AML-193 (cell line): ENCODE measurements at places on chromosomes 11 and 22.

DNA sequence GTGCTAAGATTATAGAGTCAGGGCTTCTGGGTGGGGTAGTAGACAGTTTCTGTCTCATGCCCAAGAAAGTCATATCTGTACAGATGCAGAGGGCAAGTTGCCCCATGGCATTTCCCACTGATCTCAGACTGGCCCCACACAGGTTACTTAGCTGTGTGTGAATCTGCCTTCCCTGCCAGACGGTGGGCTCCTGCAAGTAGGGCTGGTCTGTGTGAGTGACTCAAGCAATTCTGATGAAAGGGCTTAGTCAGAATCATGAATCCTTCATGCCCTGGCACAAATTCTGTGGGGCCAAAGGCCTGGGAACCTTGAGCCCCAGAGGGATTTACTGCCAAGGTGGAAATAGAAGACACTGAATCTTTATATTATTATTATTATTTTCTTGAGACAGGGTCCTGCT lies 30.4 kb downstream of the USH1C start:
- no peak for DNase-seq

DNA sequence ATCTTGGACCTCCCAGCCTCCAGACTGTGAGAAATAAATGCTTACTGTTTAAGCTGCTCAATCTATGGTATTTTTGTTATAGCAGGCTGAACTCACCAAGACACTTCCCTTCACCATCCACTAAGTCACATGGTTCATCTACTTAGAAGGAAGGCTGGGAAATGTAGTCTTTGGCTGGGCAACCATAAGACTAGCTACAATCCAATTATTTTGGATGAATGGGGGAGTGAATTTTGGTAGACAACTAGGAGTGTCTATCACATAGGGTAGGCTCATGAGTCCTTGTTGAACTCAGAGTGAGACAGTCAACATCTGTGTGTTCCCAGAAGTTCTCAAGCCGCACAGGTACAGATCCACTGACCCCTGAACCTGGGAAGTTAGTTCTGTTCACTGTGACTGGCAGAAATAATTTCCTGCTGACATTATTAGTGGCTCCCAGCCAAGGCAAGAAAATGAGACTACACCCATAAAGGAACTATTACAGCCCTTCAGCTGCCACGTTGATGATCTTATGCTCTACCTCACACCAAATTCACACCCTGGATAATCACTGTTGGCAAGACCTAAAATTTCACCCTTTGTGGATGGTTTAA lies 3.1 kb upstream of the SLC35C1 start:
- peak; percentile 35 for DNase-seq

GRCh38 chr11:12786891-12787290 lies 112.7 kb downstream of the TEAD1 start:
- DNase-seq = no peak

GRCh38 chr11:96869207-96869606 lies 479.4 kb downstream of the JRKL start:
- no peak for DNase-seq

DNA sequence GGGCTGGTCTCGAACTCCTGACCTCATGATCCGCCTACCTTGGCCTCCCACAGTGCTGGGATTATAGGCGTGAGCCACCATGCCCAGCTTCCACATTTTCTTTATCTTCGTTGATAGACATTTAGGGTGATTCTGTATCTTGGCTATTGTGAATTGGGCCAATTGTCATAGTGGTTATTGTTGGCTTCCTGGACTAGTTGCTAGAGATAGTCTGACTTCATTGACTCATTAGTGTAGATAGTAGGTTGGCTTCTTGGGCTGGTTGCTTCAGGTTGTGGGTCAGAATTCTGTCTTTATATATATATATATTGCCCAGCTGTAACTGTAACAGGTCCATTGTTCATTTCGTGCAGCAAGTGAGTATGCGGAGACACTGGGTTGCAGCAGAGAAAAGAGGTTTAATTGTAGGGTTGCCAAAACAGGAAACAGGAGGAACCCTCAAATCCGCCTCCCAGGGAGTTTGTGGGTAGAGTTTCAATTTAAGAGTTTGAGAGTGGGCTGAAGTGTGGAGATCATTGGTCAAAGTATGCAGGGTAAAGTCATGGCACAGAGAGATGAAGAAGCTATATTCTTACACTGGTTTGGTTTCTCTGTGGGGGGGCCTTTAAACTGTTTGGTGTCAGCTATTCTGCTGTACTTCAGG lies 22.0 kb downstream of the ATG13 start:
- no peak for DNase-seq

DNA sequence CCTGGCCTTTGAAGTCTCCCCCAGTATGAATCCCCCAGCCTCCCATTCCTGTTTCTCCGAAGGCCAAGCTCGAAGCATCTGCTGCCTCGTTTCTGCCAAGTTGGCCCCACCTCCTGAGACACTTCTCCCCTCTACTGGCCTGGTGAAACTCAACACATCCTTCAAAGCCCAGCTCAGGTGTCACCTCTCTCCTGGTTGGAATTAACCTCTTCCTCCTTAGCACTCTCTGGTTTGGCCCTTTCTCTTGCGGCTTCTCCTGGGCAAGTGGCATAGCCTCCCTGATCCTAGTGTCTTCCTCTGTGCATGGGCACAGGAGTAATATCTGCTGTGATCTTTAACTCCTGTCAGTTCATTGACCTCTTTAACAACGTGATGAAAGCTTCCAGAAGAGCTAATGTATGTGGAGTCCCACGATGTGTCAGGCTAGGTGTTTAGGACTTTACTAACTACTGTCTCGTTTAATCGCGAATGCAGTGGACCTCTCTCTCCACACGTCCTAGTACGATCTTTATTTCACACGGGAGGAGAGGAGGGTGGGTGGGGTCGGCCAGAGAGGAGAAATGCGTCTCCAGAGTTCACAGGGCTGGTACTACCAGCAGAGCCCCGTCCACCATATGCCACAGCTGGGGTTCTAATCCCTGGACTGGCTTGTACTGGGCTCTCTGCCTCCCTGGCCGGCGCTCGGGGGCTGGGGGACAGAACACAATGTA lies 826 bp upstream of the PTPRJ start:
- no peak for DNase-seq

DNA sequence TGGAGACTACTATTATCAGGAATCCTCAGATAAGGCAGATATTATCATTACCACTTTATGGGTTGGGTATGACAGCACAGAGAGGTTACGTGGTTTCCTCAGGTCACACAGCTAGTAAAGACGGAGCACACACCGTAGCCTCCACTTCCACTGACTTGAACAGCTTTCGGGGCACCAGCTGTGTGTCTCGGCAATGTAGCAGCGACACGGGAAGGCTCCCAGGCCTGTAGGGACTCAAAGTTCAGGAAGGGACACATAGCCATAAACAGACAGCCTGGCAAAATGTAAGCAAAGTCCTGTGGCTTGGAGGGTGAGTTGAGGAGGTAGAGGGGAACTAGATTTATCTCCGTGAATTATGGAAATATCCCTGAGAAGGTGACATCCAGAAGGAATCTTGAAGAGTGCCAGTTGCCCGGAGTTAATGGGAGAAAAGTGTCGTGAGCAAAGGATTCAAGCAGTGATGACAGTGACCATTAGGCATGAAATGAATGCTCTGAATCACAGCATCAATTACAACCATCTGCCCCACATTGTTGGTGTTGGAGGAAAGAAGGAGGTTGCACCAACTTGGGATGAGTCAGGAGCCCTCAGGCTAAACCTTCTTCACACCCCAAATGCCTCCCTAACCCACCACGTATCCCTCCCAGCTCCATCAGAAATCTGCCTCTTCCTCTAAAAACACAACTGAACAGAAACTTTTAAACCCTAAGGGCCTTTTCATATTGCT lies 106.7 kb upstream of the ASPHD2 start:
- no peak for DNase-seq

- no peak for DNase-seq
Observed at GRCh38 chr11:12723421-12724300, 49.4 kb downstream of the TEAD1 start.

- DNase-seq = no peak
Observed at GRCh38 chr11:27431808-27432207, 40.8 kb downstream of the LGR4 start.

- DNase-seq = no peak
Observed at GRCh38 chr22:39524089-39524752, 3.9 kb downstream of the ATF4 start.

GRCh38 chr22:28424427-28425080 lies 255.1 kb downstream of the TTC28 start:
- no peak for DNase-seq

DNA sequence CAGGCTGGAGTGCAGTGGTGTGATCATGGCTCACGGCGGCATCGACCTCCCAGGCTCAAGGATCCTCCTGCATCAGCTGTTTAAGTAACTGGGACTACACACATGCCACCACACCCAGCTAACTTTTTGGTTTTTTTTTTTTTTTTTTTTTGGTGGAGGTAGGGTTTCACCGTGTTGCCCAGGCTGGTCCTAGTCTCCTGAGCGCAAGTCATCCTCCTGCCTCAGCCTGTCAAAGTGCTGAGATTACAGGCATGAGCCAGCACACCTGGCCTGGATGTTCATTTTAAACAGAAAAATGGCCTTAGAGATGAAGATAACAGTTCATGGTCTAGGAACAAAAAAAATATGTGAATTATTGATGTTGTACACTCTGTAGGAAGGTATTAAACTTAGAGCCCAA lies 13.6 kb upstream of the SLC25A18 start:
- no peak for DNase-seq

DNA sequence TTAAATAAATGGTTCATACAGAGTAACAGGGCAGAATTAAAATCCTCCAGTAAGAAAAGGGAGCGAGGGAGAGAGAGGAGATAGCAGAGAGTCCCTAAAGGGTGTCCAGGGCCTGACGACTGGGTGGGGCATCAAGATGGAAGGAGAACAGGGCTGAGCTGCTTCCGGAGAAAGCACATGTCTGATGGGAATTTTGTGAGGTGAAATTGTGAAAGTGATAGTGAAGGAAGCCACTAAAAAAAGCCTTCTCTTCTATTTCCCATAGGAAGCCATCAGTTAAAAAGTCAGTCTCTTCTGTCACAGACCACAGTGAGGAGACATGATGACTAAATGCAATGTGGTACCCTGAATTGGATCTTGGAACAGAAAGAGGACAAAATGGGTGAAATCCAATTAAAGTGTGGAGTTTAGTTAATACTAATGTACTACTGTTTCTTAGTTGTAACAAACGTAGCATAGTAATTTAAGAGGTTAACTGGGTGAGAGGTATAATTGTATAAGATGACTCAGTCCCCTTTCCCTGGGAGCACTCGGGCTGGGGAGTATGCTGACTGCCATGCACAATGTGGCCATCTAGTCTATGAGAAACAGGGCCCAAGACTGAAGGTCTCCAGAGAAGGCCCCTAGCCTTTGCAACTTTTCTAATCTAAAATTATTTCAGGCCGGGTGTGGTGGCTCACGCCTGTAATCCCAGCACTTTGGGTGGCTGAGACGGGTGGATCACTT lies 29.5 kb upstream of the FCHSD2 start:
- DNase-seq = no peak

- no peak for DNase-seq
Observed at GRCh38 chr11:59012398-59013265, 73.3 kb downstream of the GLYATL1 start.

DNA sequence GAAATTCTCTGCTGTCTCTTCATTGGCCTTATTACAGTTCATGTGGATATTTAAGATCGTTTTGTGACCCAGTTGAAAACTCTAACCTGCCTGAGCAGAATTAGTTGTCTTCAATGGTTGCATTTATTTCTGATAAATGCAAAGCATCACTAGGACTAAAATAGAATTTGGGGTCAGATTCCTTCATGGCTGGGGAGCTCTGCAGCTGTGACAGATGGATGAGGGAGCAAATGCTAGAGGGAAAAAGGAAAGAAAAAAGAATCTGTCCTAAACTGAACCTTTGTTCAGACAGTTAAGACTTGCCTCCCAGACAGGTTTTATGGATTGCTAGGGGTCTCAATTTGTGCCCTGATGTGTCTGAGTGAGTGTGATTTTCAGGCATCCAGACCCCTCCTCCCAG lies 113.0 kb downstream of the SYT9 start:
- DNase-seq = no peak

GRCh38 chr22:41501209-41501608 lies 32.3 kb downstream of the ACO2 start:
- DNase-seq = peak; percentile 36

- DNase-seq = no peak
Observed at GRCh38 chr11:57798905-57799559, 37.4 kb downstream of the CTNND1 start.

DNA sequence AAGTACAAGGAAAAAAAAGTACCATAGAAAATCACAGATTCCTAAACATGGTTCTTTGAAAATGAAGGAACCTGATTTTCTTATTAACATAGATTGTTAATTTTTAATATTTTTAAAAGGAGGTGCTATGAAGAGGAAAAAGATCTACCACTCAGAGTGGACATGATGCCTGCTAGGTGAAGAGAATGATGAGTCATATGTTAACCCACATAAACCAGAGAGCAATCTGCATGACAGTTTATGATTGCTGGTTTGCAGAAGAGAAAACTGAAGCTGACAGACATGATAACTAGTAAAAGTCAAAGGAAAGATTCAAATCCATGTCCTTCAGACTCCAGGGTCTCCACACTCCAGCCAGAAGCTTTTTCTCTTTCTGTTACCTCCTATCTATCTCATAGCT lies 1231.7 kb downstream of the LRRC4C start:
- no peak for DNase-seq

- no peak for DNase-seq
Observed at GRCh38 chr22:35919002-35919542, 109.6 kb downstream of the RBFOX2 start.

DNA sequence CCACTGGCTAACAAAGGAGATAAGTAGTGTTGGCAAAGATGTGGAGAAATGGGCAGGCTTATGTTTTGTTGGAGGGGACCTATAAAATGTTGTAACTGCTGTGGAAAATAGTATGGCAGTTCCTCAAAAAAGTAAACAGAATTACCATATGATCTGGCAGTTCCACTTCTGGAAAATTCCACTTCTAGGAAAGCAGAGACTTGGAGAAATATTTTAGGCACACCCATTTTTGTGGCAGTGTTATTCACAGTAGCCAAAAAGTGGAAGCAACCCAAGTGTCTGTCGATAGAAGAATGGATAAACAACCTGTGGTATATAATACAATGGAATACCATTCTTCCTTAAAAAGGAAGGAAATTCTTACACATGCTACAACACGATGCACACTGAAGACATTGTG lies 57.0 kb upstream of the ADORA2A start:
- no peak for DNase-seq
